ENCODE measurements at places on chromosomes 7 and 10.

DNA sequence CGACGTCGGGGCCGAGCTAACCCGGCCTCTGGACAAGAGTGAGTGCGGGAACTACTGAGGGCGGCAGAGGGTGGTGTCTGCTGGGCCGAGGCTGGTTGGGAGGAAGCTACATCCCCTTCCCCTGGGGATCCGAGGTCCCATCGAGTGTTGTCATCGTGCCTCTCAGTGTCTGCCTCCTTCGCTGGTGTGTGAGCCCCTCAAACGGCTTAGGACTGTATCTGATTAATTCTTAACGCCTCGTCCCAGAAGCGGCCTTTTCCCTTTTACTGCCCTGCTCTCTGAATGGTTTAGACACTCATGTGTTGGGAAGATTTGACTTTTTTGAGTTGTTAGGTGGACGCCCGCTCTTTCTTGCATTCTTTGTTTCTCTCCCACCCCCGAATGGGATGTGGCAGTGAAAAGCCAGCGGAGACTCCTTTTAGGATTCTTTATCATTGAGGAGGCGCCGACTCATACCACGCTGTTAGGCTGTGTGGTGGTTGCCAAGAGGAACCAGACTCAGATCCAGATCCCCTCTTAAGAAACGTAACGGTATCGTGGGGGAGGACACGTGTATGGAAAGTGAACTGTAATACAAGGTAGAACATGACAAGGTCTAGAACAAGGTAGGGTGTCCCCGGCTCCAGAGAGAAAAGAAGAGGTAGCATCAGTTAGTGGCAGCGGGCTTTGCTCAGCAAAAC is 631 bp downstream of the SUPV3L1 start:
- DNase-seq: no peak

- DNase-seq: no peak
These were observed 4.9 kb upstream of the PPIA start for GRCh38 chr7:44791278-44792219.

DNA sequence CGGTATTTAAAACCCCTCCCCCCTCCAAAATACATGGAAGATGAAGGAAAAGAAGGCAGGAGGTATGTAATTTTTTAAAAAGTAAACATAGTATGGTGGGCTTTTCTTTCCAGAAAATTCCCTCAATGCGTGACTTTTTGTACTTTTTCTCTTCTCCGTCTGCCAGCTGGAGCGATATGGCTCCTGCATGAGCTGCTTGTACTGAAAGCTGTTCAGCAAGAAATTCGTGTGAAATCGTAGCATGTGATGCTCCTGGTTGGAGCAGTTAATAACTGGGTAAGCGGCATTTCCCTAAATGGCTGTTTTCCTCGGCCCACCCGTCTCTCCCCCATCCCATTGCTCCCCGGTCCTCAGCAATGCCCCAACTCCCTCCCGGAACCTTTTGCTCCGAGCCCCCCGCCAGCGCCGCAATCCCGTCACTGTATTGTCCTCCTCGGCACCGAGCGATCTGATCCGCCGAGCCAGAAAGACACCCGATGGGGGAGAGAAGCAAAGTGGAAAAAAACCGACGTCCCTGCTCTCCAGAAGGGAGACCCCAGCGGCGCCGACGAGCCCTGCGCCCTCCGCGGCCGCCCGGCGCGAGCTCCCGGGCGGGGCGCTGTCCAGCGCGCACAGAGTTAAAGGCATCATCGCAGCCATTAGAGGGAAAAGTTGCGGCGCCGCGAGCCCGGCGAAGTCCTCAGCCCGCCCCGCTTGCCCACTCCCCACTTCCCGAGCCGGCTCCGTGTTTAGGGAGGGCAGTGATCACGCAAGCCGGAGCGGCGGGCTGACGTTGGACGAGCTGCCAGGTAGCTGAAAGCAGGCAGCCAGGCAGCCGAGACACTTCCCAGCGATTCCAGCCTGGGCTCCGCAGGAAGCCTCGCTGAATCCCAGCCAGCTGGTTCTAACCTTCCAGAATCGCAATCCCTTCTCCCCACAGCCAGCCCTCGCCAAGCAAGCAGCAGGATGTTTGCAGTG is at the start of gene VSTM2A:
VSTM2A (plus strand) TSS at position 707 of the 957 bp plus-strand sequence. CDS start 356 bp downstream, outside the sequence.
- no peak for DNase-seq

DNA sequence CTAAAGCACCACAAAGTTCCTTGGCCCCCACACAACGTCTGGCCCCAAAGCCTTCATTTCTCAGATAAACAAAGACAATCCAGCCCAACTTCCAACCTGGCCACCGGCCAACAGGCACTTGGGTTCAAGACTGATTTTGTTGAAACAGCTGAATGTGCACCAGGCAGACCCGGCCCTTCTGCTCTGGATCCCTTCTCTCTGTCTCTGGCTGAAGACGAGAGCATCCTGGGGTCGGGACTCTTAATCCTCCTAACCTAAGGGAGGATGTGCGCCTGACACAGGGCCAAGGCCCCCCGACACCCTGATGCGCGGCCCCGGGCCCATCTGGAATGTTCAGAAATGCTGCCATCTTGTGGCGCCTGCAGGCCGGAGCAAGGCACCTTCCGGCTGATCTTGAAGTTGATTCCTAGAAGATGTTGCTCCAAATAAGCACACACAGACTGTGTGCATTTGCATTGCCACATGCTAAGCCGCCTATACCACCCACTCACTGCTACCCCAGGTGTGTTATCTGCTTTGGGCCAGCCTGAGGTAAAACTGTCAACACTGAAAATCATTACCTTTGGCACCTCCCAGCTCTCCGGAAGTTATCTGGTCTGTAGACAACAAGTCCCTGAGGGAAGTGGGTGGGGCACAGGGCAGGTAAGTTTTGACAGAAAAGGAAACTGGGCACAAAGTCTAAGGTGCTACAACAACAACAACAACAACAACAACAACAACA is 98.4 kb upstream of the HABP2 start:
- peak; percentile 53 for DNase-seq

DNA sequence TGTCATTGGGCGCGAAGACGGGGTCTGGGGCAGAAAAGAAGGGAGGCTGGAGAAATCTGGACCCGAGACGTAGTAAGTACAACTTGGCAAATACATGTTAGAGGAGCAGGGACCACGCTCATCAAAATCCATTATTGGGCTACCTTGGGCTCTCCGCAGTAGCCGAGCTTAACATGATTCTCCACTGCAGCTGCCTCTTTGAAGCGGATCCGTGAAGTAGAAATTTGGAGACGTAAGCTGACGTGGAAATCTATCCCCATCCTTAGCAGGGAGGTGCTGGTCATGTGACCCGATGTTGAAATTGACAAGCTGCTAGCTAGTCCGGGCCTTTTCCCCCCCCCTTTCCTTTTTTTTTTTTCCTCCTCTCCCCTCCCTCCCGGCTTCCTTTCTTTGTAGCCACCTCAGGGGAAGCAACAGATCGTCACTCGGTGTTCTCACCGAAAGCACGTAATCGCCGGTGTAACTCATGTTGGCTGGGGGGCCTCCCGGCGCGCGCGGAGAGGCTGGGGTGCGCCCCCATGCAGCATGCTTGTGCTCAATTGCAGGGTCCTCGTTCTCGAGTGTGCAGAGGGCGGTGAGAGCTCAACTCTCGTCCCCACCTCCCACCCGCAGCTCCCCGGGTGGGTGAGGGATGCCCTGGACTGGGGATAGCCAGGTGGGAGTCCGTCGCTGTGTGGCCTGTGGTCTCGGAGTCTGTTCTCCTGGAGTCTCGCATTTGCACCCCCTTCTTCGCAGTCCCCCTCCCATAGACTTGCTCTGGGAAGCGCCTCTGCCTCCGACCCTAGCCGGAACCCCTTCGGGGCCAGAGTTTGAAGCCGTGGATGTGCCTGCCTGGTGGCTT is at the start of gene HOXA11:
HOXA11 (minus strand) TSS at position 220 of the 841 bp plus-strand sequence; CDS start at position 132, 88 bp downstream.
- DNase-seq: no peak

DNA sequence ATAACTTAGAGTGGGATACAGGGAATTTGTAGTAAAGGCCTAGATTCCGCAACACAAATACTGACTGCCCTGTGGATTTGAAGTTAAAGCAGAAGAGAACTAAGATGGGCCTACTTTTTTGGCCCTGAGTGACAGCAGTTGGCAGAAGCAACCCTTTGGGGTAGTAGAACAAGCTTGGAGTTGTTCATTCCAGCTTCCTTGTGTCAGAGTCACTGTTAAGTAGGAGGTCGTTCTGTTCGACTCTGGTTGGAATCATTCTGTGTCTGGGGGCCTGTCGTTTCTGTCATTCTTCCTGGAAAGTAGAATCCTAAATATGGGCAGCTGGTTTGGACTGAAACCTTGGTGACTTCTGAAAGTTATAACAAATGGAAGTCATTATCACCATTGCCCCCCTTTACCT is 865.9 kb downstream of the LRMDA start:
- DNase-seq: no peak

- no peak for DNase-seq
These were observed 82.5 kb upstream of the SEM1 start for GRCh38 chr7:96792115-96792514.

- no peak for DNase-seq
These were observed 78.4 kb upstream of the ADO start for GRCh38 chr10:62726142-62726541.

DNA sequence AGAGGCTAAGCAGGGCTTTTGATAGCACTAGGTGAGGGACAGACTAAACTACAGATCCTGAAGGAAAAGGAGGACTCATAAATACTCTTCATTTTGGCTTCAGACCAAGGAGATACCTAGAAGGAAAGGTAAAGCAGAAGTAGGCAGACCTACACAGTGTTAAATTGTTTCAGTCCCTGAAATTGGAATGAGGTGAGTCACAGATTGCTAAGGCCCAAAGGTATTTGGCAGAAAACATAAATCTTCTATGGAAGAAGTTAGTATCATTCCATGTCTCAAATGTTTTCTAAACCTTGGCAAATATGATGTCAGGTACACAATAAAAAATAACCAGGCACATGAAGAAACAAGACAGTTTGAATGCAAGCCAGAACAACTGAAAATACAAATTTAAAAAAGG is 30.0 kb downstream of the MTERF1 start:
- no peak for DNase-seq

GRCh38 chr10:76036962-76037361 is 605.5 kb downstream of the LRMDA start:
- no peak for DNase-seq

GRCh38 chr7:63789378-63790176 is 209.1 kb upstream of the ZNF722 start:
- no peak for DNase-seq
